ENCODE measurements at places on chromosomes 3 and 15. TPM values are rescaled to one million over a fixed set of nuclear protein-coding genes. Genes with fewer than 3 reads are reported as not detected.

The MON1A gene
- 1.3 TPM for total RNA-seq

The ACP3 gene
- total RNA-seq = not detected

The NEIL1 gene
- total RNA-seq = 30.5 TPM

The TRH gene
- not detected for total RNA-seq

The SPSB4 gene
- not detected for total RNA-seq

The REC114 gene
- total RNA-seq = not detected

The SLC25A36 gene
- total RNA-seq = 171 TPM

GRCh38 chr3:46293991-46294833 lies 52.0 kb downstream of the CCR3 start:
- no peak for DNase-seq
- H3K27ac ChIP-seq = no peak overlapping the region
- no peak overlapping the region for H3K4me3 ChIP-seq

GRCh38 chr3:37963016-37963415 lies 27.6 kb upstream of the VILL start:
- no peak overlapping the region for H3K27ac ChIP-seq
- H3K4me3 ChIP-seq = no peak overlapping the region
- H3K27me3 ChIP-seq = no peaks in the 10 kb centered on the region
- peaks cover 4% of the 10 kb centered on the region for H3K4me1 ChIP-seq

DNA sequence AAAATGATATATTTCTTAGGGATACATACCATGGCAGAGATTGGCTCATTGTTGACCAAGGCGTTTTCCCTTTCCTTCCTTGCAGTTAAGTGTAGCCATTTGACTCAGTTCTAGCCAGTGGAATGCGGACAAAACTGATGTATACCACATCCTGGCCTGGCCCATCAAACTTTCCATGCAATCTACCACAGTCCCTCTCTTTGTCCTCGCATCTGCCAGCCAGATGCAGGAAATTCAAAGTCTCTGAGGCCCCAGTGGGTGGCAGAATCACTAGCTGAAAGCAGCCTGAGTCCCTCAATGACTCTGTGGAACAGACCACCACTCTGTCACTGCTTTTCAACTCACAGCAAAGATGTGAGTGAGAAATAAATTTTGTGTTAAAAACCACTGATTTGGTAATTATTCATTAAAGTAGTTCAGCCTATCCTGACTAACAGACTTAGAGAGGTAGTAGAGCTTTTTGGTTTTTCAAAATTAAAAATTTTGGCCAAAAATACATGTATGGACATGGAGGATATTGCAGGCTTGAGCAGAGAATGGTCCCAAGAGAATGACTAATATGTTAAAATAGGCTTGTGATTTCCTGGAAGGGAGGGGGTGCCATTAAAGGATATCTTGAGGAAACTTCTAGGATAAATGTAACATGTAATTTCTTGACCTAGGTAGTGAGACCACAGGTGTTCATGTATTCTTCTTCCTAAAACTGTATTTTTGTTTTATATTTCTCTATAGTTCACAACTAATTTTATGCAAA lies 10.9 kb downstream of the LRRFIP2 start:
- H3K27ac ChIP-seq = no peak overlapping the region
- H3K27me3 ChIP-seq = no peaks in the 10 kb centered on the region
- H3K4me3 ChIP-seq = no peak overlapping the region
- H3K4me1 ChIP-seq = peaks cover 4% of the 10 kb centered on the region

GRCh38 chr3:108153451-108153981 lies 62.7 kb upstream of the CD47 start:
- H3K36me3 ChIP-seq = no peaks in the 10 kb centered on the region
- no peaks in the 10 kb centered on the region for H3K27me3 ChIP-seq
- peaks cover 4% of the 10 kb centered on the region for H3K4me1 ChIP-seq
- peak; percentile 5 for DNase-seq

DNA sequence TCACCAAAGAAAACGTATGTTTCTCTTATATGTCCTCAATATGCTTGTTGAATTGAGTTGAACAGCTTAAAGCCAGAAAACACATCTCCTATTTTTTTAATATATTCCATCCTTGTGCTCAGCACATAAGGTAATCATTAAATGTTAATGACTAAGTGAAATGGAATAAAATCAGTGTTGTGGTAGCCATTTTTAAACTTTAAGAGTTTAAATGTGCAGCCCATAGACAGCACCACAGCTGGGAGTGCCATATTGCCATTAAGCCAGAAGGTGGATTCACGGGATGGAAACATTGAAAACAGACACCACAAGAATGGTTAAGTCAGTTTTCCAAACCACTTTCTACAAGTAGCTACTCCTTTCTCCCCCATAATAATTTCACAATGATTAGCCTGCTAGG lies 76.8 kb upstream of the C15orf61 start:
- H3K27ac ChIP-seq = no peak overlapping the region
- H3K4me1 ChIP-seq = no peaks in the 10 kb centered on the region
- H3K27me3 ChIP-seq = no peaks in the 10 kb centered on the region
- no peak overlapping the region for H3K4me3 ChIP-seq
- DNase-seq = no peak
- no peaks in the 10 kb centered on the region for H3K36me3 ChIP-seq

DNA sequence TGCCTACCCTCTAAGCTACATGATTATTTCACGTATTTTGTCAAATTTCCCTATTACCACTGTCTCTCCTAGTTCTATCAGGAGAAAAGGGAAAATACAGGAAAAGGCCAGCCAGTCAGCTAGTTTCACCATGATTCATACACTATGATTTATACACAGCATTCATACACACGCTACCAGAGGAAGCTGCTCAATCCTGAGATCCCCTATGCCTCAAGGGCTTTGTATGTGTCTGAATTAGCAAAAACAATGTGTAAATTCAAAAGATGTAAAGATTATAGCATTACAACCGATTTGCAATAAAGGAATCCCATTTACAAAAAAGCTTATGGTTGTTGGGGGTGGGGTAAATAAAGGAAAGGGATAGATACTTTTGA lies 3.1 kb upstream of the ACKR4 start:
- H3K27me3 ChIP-seq = no peaks in the 10 kb centered on the region
- peaks cover 5% of the 10 kb centered on the region for H3K36me3 ChIP-seq
- no peak overlapping the region for H3K27ac ChIP-seq
- no peak for DNase-seq
- no peak overlapping the region for H3K4me3 ChIP-seq
- no peaks in the 10 kb centered on the region for H3K4me1 ChIP-seq

GRCh38 chr3:149716984-149717383 lies 35.3 kb downstream of the COMMD2 start:
- no peak overlapping the region for H3K4me3 ChIP-seq
- H3K27me3 ChIP-seq = no peaks in the 10 kb centered on the region
- no peak overlapping the region for H3K27ac ChIP-seq
- no peak for DNase-seq
- no peaks in the 10 kb centered on the region for H3K36me3 ChIP-seq

DNA sequence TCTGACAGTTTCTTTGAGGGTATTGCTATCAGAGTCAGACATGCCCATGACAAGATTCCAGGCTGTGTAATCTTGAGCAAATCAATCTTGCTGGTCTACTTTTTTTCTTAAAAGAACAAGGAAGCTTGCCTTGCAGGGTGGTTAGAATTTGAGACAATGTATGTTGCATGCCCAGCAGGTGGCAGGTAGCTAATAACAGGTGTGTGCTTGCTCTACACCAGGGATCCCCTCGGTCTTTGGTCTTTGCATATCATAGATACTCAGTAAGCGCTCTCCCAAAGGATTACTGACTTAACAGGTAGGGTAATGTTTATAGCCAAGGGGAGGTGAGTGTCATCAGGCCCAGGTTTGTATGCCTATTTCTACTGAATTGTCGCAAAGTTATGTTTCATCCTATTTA lies 37.3 kb downstream of the CACNA1D start:
- H3K4me3 ChIP-seq = no peak overlapping the region
- H3K36me3 ChIP-seq = no peaks in the 10 kb centered on the region
- H3K27me3 ChIP-seq = no peaks in the 10 kb centered on the region
- DNase-seq = no peak

DNA sequence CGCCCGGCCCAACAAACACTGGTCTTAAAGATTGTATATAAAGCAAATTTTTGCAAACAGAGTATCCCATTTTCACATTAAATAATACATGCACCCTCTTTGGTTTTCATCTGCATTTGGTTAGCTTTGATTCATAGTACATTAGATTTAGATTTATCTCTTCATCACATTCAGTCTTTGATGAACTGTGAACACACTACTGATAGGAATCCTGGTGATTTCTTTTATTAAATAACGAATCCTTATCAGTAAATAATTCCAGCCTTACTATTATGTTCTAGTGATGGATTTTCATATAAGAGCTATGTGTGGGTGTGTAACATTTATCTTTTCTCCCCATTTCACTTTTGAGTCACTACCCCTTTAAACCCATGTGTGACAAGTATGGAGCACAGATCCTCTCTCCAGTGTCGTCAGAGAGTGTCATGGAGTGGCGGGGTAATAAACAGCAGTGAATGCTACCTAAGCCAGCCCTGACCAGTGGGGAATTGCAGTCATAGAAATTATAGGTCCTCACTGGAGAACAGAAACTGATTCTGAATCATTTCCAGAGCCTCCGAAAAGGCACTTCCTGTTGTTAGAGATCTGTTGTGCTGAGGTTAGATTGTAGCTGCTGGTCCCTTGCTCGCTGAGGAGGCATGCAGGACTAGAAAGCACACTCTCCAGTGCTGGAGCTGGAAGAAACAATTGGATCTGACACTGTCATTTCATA lies 22.0 kb downstream of the SLC7A14 start:
- H3K36me3 ChIP-seq = no peaks in the 10 kb centered on the region
- no peak for DNase-seq
- peaks cover 3% of the 10 kb centered on the region for H3K4me1 ChIP-seq

GRCh38 chr15:81189583-81190283 lies 6.9 kb upstream of the IL16 start:
- no peak overlapping the region for H3K27ac ChIP-seq
- no peak for DNase-seq
- no peaks in the 10 kb centered on the region for H3K4me1 ChIP-seq
- H3K27me3 ChIP-seq = peaks cover 10% of the 10 kb centered on the region

DNA sequence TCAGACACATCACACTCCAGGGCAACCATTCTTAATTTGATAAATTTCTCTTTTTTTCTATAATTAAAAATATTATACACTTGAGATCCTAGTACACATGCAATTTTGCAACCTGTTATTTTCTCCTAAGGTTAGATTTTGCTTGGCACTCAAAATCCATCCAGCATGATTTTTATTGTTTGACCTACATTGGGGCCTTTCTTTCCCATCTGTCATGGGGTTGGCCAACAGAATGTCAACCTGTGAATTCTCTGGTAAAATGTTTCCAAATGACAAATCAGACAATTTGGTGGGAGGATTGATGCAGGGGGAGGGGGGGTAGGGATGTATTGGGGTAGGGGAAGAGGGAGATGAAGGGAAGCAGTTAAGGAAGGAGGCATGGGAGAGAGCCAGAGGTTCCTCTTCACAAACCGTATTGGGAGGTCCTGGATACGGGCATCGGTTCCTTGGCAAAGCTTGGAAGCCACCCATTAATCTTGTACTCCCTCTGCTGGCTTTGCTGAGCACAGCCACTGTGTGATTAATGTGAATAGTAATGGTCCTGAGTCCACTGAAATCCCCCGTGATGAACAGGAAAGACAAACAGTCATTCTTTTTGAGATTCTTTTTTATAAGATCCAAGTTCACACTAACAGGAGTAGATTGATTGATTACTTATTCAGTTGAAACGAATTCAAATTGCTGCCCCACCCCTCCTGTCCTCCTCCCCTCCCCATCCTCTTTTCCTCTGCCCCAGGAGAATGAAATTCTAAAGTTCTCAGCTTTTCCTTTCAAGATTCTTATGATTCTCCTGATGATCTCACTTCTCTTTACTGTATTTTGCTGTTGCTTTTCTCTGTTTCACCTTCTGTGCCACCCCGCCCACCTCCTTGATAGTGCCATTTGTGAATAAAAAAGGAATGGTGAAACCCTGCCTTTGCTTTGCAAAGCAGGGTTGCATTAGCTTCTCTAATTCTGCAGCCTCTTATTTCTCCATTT lies 82.2 kb upstream of the SLC25A26 start:
- no peaks in the 10 kb centered on the region for H3K36me3 ChIP-seq
- H3K27me3 ChIP-seq = no peaks in the 10 kb centered on the region
- no peak for DNase-seq
- H3K4me1 ChIP-seq = no peaks in the 10 kb centered on the region
- no peak overlapping the region for H3K4me3 ChIP-seq
- H3K27ac ChIP-seq = no peak overlapping the region

DNA sequence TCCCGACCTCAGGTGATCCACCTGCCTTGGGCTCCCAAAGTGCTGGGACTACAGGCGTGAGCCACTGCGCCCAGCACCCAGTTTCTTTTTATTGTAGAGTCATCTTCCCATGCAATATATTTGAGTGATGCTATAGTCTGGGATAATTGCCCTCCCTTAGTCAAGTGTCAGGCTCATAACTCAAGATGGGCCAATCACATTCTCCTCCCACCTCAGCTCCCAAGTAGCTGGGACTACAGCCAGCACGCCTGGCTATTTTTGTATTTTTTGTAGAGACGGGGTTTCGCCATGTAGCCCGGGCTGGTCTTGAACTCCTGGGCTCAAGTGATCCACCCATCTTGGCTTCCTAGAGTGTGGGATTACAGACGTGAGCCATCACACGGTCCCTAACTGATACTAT lies 15.2 kb upstream of the PTPN9 start:
- no peak overlapping the region for H3K27ac ChIP-seq
- H3K4me1 ChIP-seq = peaks cover 17% of the 10 kb centered on the region
- no peak for DNase-seq
- peaks cover 43% of the 10 kb centered on the region for H3K36me3 ChIP-seq

GRCh38 chr15:55573224-55573623 lies 14.9 kb downstream of the PYGO1 start:
- H3K36me3 ChIP-seq = no peaks in the 10 kb centered on the region
- H3K4me3 ChIP-seq = no peak overlapping the region
- H3K4me1 ChIP-seq = no peaks in the 10 kb centered on the region
- no peak overlapping the region for H3K27ac ChIP-seq
- peaks cover 12% of the 10 kb centered on the region for H3K27me3 ChIP-seq
- no peak for DNase-seq

DNA sequence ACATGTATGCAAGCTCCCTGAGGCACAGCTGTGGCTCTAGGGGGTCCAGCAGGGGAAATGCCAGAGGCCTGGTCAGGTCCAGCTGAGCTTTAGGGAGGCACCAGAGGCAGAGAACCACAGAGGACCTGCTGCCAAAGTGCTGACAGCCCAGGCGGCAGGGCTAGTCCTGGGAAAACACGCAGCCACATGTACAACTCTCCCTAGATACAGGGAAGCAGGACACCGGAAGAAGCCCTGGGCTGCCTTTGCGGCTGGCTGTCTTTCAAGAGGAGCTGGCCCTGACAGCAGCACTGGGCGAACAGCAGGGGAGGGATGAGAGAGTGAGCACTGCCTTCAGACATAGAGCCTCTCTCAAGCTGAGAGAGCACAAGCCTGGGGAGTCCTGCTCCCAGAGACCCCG lies 40.7 kb downstream of the RFT1 start:
- no peak for DNase-seq
- H3K27ac ChIP-seq = no peak overlapping the region
- H3K36me3 ChIP-seq = peaks cover 55% of the 10 kb centered on the region
- no peaks in the 10 kb centered on the region for H3K4me1 ChIP-seq
- H3K27me3 ChIP-seq = no peaks in the 10 kb centered on the region
- no peak overlapping the region for H3K4me3 ChIP-seq

DNA sequence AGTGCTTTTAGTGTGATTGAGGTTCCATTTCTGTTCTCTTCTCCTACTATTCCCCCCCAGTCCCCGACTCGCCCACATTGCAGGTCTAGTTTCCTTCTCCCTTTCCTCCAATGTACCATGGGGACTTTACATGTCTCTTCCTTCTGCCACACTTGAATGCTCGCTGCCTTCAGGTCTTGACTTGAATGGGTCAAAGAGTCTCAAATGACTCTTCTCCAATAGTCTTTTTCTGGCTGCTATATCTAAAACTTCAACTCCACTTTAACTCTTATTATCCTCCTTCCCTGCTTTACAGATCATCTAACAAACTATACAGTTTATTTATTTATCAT lies 213.9 kb upstream of the SLC2A2 start:
- no peak for DNase-seq
- H3K27ac ChIP-seq = no peak overlapping the region
- no peaks in the 10 kb centered on the region for H3K4me1 ChIP-seq
- no peaks in the 10 kb centered on the region for H3K36me3 ChIP-seq
- no peaks in the 10 kb centered on the region for H3K27me3 ChIP-seq
